ENCODE measurements at places on chromosomes 3 and 15. TPM values are rescaled to one million over a fixed set of nuclear protein-coding genes. Genes with fewer than 3 reads are reported as not detected.

GRCh38 chr3:98711426-98711825 is 51.7 kb upstream of the ST3GAL6 start:
- DNase-seq = no peak

DNA sequence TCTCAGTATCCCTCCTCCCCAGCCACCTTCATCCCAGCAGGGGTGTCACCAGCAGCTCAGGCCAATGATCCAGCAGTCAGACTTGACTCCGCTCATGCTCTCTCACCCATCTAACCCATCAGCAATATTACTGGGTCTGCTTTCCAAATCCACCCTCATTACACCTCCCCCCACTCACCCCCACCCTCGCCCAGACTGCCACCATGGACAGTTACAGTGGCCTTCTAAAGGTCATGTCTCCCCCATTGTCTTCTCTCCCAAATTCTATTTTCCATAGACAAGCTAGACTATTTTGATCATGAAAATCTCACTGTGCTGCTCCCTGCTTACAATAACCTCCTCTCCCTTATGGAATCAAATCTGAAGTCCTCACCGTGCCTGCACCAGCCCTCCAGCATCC is 156.0 kb downstream of the TJP1 start:
- DNase-seq = no peak

GRCh38 chr3:42205800-42206514 is 60.0 kb downstream of the CCK start:
- no peak for DNase-seq

- no peak for DNase-seq
Observed at GRCh38 chr15:88543065-88543776, 3.3 kb downstream of the DET1 start.

DNA sequence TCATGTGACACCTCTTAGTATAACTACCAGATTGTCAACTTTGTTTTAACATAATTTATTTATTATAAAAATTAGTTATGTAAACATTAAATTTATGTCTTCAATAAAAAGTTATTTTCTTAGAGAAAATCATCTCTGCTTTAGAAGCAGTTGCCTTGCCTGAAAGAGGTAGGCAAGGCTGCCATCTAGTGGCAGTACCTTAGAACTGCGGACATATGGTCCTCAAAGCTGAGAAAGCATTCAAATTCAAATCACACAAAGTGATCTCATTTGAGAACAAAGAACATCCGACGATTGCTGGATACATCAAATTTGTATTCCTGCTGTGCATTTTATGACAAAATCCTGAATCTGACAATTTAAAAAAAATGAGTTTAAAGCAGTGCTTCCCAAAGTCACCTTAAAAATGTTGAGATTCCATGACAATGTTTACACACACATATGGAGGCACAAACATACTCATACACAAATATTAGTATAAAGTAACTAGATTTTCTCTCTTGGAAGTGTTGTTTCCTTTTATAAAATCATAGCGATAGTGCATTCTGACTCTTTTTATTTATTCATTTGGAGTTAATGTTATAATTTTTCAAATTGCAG is 617.4 kb downstream of the CADM2 start:
- peak; percentile 68 for DNase-seq

NAA50 gene
- 90.2 TPM for total RNA-seq

ZCWPW2 gene
- 0.39 TPM for total RNA-seq
